Astrocyte of the hippocampus (primary cell): ENCODE measurements at places on chromosomes 2 and 18.

DNA sequence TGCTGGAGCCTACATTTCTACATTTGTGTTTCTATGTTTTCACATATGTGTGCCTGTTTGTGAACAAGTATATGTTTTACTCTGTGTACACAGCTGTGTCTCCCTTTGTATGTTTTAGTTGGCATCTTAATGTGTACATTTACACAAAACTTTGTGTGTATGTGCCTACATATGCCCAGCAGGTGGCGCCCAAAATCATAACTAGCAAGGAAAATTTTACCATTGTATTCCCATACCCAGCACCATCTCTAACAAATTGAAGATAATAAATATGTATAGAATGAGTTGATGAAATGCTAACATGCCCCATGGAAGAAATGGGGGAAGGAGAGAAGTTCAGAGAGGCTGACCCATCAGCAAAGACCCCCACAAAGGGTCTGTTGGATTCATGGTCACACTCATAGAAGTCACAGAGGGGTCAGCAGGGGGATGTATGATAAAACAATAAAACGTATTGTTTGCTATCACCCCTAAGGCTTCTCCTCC is 48.1 kb downstream of the PKDCC start:
- peak; percentile 82 for DNase-seq

DNA sequence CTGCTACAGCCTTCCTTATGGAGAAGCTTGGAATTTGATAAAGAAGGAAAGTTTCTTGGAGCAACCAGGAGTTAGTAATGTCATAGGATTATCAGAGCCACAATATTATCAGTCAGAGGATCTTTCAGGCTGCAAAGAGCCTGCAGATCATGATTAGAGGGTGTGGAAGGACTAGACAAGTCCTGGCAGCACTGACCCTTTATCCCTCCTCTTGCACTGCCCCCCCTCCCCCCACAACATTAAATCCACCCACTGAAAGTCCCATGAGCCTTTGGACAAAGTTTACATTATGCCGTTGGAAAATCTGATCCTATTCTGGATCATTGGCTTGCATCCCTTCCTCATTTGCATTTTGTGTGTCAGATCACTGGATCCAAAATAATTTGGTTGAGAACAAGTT is 18.7 kb upstream of the IMPA2 start:
- no peak for DNase-seq

DNA sequence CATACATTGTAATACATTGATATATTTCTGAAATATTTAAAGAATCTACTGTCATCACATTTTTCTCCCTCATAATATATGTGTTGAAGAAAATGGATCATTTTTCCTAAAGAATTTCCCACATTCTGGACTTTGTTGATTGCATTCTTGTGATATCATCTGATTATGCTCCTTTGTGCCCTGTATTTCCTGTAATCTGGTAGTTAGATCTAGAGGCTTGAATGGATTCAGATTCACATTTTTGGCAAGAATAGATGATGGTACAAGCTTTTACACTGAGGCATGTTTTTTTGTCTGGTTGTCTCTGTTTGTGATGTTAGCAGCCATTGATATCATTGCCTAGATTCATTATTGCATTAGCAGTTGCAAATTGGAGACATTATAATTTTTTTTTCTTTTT is 13.4 kb downstream of the UBXN2A start:
- no peak for DNase-seq

DNA sequence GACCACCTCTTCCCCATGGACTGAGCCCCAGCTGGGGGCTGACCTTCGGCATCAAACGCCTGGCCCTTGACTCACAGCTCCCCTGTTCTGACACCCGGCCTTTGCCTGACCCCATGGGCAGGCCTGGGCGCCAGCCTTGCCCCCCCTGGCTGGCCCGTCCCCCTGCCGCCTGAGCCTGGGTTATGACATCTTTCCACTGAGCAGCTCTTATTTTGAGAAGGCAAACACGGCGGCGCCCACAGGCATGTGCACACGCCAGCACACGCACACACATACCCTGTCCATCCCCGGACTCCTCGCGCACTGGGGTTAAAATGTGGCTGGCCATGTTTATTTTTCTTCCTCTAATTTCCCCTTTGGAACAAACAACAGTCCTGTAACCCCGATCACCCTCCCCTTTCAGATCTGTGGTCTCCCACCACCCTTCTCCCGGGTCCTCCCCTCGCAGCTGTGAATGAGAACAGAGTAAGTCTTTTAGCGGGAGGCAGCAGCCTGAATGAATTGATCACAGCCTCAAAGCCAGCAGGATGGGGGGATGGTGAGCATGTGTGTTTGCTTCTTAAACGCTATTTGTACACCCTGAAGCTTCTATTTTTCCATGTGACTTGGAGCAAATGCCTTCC is 11.8 kb upstream of the ATOH8 start:
- DNase-seq: peak; percentile 95

GRCh38 chr2:76009484-76009883 is 298.8 kb upstream of the GCFC2 start:
- peak; percentile 3 for DNase-seq

DNA sequence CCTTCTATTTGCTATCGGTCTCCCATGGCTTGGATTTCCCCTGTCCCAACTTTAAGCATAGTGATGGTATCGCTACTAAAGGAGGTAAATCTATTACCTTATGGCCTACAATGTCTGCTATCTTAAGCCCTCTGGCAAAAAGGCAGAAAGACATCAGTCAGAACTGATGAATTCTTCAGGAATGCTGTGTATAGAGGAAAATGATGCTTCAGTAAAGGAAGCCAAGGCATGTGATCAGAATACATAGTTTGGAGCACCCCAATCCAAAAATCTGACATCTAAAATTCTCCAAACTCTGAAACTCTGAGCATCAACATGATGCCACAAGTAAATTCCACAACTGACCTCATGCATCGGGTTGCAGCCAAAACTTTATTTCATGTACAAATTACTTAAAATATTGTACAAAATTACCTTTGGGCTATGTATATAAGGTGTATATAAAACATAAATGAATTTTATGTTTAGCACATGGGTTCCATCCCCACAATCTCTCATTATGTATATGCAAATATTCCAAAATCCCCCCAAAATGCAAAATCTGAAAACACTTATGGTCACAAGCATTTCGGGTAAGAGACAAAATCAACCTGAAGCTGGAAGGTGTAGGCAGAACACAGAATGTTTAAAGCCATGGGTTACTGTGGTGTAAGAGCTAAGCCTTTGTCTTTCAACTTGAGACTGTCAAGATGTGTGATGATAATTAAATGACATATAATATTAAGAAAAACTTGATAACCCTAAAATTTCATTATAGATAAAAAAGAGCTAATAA is 66.2 kb downstream of the CUL3 start:
- peak; percentile 54 for DNase-seq

GRCh38 chr2:135743860-135744259 is 2.2 kb downstream of the UBXN4 start:
- peak; percentile 13 for DNase-seq

DNA sequence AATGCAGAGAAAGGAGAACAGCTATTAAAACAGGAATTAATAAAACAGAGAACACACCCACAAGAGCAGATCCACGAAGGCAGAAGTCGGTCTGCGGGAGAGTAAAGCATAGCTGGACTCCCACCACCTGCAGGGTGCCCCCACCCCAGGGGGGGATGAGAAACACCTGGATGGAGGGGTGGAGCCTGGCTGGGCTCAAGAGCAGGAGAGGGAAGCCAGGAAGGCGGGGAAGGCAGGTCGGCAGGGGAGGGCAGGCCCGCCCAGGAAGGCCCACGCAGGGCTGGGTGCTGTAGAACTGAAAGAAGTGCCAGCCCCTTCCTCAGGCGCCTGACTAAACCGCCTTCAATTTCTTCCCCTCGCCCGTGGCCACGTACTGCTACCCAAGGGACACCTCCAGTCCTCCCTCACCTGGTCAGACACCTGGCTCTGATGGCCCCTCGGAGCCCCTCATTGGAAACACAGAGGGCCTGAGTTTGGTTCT is 175.4 kb downstream of the HDAC4 start:
- DNase-seq: no peak

DNA sequence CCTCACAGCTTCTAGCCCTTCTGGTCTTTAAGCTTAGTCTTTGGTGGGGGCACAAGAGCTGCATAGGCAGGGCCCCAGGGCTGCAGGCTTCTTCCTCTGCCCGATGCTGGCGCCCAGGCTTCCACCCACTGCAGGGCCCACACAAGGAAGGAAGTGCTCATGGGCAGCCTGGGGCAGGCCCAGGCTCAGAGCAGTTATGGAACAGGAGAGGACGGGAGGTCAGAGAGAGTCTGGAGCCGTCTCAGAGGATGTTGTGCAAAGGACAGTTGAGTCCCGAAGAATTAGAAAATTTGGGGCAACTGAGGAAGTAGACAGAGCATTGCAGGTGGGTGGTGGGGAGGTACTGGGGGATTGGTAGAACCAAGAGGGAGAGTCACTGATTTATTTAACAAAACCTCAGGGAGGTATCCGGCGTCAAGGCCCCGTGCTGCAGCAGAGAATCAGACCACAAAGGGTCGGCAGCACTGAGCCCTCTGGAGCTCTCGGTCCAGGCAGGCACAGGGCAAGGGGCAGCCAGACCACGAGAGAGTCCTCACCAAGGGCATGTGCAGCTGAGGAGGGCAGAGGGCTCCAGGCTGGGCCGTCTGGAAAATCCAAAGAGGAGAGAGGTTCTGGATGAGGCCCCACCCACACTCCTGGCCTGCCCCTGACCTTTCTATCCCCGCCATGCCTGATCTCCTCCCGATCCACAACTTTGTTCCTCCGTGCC is 110.8 kb upstream of the GLI2 start:
- no peak for DNase-seq

- DNase-seq: peak; percentile 82
Measured at GRCh38 chr2:218081695-218082094, 12.6 kb downstream of the RUFY4 start.

- DNase-seq: peak; percentile 44
Measured at GRCh38 chr2:121689356-121689755, 40.1 kb upstream of the CLASP1 start.

DNA sequence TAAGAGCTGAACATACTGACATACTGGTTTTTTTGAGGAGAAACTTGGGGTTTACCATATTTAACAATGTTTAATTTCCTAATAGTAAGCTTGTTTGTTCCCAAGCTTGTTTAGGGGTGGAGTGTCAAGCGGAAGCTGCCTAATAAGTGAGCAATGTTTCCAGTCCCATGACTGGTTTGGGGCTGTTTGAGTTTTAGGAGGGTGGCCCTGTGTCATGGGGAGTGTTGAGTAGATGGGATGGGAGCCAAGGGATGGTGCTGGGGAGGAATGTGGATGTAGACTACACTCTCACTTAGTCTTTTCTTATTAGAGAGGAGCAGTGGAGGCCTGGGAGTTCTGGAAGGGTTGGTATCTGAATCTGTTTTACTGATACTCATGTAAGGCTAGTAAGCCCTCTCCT is 128.5 kb downstream of the TANC1 start:
- no peak for DNase-seq

GRCh38 chr2:975095-975494 is 24.4 kb downstream of the SNTG2 start:
- DNase-seq: no peak

- no peak for DNase-seq
Measured at GRCh38 chr2:231359441-231359840, 36.1 kb upstream of the B3GNT7 start.

- no peak for DNase-seq
Measured at GRCh38 chr2:230267556-230267955, 42.0 kb downstream of the SP140 start.

GRCh38 chr2:102547462-102547861 is 71.9 kb upstream of the SLC9A2 start:
- no peak for DNase-seq

DNA sequence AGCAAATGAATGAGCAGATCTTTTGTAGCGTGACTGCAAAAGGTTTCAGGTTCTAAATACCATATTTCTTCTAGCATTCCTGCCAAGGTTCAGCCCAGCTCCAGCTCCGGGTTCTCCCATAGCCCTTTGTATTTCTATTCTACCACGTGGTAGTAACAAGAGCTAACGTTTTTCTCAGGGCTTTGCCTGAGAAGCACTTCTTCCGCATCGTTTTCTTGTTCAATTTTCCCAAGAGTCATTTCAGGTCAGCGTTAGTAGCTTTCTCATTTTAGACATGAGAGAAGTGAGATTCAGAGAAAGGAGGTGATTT is 120.1 kb upstream of the MYCN start:
- no peak for DNase-seq

DNA sequence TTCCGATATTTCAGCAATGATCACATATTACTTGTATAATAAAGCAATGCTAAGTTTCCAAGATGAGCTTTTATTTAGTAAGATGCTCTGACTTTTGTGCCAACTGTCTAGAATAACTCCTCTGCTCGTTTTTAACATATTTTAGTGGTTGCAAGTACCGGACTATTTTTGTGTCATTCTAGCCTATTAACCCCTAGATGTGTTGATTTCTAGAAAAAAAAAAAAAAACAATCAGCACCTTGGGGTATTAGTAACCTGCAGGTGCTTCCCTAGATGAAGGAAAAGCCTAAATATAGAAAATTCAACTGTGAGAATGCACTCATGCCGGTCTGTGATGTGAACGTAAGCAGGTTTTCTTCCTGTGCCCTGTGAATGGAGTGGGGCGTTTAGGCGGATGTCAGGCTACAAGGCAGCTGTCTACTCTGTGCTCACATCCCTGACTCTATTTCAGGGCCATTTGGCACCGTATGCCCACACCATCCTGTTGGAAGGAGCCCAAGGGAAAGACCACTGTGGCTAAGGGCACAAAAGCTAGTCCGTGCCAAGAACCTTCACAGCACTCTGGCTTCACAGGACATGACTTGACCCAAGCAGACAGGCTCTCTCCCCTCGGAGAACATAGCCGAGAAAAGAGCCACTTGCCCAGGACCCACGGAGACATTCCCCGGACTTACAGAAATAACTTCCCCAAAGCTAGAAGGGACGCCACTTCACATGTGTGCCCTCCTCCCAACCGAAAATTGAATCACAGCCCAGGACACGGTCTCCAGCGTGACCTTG is 60.9 kb upstream of the AGAP1 start:
- no peak for DNase-seq

DNA sequence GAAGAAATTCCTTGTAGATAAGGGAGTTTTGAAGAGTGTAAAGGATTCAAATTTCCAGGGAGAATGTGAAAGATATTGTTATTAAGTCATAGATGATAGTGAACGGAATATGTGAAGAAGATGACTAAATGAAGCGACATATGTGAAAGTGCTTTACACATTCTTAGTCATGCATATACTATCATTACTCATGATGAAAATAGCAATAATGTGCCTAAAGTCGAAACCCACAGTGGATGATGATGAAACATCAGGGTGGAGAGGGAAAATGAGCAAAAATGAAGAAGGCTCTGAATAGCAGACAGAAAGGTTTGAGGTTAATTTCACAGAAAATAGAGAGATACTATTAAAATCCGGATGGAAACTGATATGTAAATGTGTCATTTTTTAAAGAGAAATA is 1237.1 kb downstream of the LRP1B start:
- DNase-seq: no peak

GRCh38 chr2:191688934-191689695 is 11.2 kb downstream of the NABP1 start:
- peak; percentile 88 for DNase-seq
